ENCODE measurements at places on chromosomes 4 and X. TPM values are rescaled to one million over a fixed set of nuclear protein-coding genes. Genes with fewer than 3 reads are reported as not detected.

Gene TMEM187
- polyA plus RNA-seq, result 7.0 TPM

Gene NLGN3
- polyA plus RNA-seq, result 0.60 TPM

Gene INTU
- 1.5 TPM for polyA plus RNA-seq

Gene TIGD2
- polyA plus RNA-seq, result 6.6 TPM

GRCh38 chr4:107648178-107648991 lies 71.6 kb downstream of the PAPSS1 start:
- no peak for DNase-seq

DNA sequence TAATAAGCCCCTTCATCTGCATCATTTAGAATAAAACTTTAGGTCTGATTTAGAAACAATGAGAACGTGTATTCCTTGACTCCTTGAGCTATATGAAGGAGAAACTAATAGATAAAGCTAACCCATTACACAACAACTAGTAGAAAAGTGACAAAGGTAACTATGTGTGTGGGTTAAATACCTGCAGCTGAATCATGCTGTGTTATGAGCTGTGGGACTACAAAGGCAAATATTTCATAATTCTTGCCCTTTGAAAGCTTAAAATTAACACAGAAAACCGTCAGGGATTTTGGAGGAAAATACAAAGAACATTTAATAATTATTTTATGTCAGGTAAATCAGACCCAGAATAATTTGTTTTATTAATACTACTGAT lies 898 bp upstream of the NDP start:
- no peak for DNase-seq

DNA sequence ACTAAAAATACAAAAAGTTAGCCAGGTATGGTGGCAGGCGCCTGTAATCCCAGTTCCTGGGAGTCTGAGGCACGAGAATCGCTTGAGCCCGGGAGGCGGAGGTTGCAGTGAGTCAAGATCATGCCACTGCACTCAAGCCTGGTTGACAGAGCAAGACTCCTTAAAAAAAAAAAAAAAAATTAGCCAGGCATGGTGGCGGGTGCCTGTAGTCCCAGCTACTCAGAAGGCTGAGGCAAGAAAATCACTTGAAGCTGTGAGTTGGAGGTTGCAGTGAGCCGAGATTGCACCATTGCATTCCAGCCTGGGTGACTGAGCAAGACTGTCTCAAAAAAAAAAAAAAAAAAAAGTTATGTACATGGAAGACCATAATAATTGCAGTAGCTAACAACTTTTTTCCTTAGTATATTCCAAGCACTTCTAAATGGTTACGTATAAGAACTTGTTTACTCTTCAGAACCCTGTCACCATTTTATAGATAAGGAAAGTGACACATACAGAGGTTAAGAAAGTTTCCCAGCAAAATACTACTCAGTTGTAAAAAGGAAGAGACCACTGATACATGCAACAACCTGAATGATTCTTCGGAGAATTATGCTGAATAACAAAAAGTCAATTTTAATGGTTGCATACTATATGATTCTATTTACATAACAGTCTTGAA lies 24.5 kb downstream of the RUFY3 start:
- no peak for DNase-seq
